Globus pallidus (tissue), 1 donor: ENCODE measurements at places on chromosomes 4 and X.
A peak's percentile ranks its signal among the peaks of the same experiment; 100 is the strongest.

DNA sequence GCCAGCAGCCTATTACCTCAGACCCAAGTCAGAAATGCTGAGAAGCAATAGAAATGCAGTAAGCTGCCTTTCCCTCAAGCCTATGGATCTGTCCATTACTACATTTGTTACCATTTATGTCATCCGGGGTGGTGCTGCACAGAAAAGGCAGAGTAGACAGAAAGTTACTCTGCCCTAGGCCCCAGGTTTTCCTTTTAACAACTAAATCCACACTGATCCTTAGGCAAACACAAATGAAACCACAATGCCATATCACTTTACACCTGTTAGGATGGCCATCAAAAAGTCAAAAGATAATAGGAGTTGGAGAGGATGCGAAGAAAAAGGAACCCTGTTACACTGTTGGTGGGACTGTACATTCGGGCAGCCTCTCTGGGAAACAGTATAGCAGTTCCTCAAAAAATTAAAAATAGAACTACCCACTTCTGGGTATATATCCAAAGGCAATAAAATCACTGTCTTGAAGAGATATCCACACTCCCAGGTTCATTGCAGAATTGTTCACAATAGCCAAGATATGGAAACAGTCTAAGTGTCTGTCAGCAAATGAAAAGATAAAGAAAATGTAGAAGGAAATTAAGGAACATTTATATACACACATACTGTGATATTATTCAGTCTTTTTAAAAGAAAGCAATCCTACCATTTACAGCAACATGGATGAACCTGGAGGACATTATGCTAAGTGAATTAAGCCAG, 186.3 kb downstream of the NWD2 start:
- no peak for DNase-seq

GRCh38 chr4:12123707-12124106, 695.0 kb upstream of the HS3ST1 start:
- peak; percentile 19 for DNase-seq

- peak; percentile 30 for DNase-seq
Observed at GRCh38 chr4:113759696-113760093, 1.8 kb downstream of the CAMK2D start.

GRCh38 chrX:48472225-48472624, 2.2 kb upstream of the SLC38A5 start:
- DNase-seq, result no peak

- DNase-seq, result no peak
Observed at GRCh38 chrX:119503484-119503861, 35.2 kb downstream of the SLC25A5 start.

- no peak for DNase-seq
Observed at GRCh38 chr4:12028258-12028657, 599.6 kb upstream of the HS3ST1 start.
